Stromal cell of bone marrow (primary cell): ENCODE measurements at places on chromosomes 7 and 10.
A peak's percentile ranks its signal among the peaks of the same experiment; 100 is the strongest.

DNA sequence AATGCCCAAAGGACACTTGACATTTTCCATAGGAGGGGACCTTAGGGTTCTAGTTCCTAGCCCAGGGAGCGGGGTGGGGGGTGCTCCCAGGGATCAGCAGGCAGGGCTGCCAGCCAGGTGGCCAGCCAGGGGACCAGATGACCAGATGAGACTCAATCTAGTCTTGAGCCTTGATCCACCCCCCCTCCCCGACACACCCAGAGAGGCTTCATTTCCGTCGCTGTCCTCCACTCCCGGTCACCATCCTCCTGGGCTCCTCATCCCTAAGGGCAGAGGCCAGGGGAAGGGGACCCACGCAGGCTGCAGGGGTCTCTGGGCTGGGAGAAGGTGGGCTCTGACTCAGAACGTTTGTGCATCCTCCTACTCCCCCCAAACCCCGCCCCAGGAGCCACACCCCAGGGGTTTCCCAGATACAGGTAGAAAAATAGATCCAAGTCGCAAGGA is 1.0 kb downstream of the STX1A start:
- no peak for DNase-seq

DNA sequence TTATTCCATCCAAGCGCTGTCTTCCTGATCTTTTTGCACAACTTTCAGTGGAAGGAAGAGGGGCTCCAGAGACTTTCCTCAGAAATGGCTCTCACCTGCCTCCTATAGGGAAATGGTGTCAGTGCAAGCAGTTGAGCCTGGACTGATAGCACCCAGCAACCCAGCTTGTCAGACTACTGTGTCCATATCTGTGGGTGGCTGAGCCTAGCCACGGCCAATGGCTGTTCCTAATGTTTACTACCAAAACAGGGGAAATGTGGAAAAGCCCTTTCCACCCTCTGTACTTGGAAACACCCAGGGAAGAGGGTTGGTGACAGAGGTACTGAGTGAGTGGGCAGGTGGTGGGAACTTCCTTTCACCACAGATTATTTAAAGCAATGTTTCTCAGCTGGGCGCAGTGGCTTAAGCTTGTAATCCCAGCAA is 4.3 kb upstream of the YKT6 start:
- peak; percentile 39 for DNase-seq

DNA sequence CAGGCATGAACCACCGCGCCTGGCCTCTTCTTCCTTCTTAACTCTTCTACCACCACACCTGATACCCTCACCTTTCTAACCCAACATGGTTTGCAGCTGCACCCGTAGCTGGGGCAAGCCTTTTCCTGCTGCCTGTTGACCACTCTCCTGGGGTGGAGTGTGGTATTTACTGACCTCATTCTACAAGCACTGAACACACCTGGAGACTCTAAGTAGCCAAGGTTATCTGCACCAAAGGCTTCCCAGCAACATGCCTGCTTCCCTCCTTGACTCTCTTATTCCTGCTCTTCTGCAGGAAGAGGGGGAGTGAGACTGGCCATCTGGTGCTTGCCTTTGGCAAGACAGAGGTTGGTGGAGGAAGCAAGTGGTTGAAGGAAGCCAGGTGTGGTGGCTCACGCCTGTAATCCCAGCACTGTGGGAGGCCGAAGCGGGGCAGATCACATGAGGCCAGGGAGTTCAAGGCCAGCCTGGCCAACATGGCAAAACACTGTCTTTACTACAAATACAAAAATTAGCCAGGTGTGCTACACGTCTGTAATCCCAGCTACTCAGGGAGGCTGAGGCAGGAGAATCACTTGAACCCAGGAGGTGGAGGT is 10.1 kb downstream of the ACTR1A start:
- DNase-seq, result no peak

GRCh38 chr7:151117565-151117964 is 31.3 kb downstream of the AGAP3 start:
- DNase-seq, result no peak

DNA sequence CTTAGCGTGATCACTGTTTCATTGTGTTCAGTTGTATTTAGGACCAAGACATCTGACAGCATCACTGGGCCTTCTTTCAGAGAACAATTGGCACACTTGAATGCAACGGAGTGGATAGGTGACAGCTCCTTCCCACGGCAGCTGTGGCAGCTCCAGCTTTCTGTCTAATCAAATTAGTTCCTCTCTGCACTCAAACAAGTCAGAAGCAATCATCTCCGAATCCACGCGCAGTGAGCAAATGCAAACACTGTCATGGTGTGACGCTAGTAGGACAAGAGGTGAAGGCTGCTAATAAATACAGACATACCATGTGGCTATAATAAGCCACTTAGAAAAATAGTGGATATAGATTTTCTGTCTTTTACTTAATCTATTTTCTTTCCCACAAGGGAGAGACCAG is 542.4 kb downstream of the ACTR3B start:
- no peak for DNase-seq

GRCh38 chr7:16989811-16990413 is 108.1 kb upstream of the AGR3 start:
- peak; percentile 84 for DNase-seq

- DNase-seq, result peak; percentile 9
Measured at GRCh38 chr7:113582471-113582870, 336.3 kb downstream of the PPP1R3A start.

DNA sequence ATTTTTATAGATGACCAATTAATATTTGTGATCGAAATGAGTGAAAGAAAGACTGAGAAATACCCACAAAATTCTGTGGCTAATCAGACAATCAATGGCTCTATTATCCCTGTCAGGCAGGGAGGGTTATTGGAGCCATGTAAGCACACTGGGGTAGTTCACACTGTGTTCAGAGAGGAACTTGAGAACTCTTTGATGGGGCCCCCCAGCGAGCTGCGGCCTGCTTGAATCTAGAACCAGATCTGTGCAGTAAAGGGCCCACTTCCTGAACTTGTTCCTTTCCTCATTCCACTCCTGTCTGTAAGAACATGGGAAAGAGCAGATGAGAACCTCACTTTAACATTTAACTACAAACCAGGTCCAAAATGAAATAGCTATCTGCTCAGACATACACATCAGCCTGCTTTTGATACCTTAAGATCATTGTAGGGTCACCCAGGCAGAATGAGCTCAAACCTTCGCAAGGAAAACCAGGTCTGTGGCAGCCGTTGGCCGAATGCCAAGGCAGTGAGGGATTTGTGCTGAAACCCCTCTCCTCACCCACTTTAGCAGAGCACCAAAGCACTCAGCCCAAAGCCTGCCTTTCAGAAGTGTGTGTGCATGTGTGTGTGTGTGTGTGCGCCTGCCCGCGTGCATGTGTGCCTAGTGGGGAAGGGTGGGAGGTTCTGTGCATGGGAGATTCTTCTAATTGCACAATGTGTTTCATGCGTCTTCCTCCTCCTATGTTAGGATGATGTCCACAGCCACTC is 365.6 kb upstream of the MGMT start:
- no peak for DNase-seq

- DNase-seq, result no peak
Measured at GRCh38 chr10:33937036-33937730, 602.7 kb upstream of the NRP1 start.
